Activated CD4-positive, alpha-beta T cell treated with anti-CD3 and anti-CD28 coated beads, Interleukin-2, amount 10 ng/mL, durations not matched to agents 24 days and 14 days (primary cell): ENCODE measurements at places on chromosomes 1 and 21. TPM values are rescaled to one million over a fixed set of nuclear protein-coding genes. Genes with fewer than 3 reads are reported as not detected.
A peak's percentile ranks its signal among the peaks of the same experiment; 100 is the strongest.

GRCh38 chr1:26771643-26772321 is 16.0 kb upstream of the PIGV start:
- no peak overlapping the region for H3K4me3 ChIP-seq
- H3K27ac ChIP-seq: peak overlapping the region; percentile 74
- DNase-seq: no peak
- H3K27me3 ChIP-seq: no peaks in the 10 kb centered on the region
- peaks cover 88% of the 10 kb centered on the region for H3K36me3 ChIP-seq

DNA sequence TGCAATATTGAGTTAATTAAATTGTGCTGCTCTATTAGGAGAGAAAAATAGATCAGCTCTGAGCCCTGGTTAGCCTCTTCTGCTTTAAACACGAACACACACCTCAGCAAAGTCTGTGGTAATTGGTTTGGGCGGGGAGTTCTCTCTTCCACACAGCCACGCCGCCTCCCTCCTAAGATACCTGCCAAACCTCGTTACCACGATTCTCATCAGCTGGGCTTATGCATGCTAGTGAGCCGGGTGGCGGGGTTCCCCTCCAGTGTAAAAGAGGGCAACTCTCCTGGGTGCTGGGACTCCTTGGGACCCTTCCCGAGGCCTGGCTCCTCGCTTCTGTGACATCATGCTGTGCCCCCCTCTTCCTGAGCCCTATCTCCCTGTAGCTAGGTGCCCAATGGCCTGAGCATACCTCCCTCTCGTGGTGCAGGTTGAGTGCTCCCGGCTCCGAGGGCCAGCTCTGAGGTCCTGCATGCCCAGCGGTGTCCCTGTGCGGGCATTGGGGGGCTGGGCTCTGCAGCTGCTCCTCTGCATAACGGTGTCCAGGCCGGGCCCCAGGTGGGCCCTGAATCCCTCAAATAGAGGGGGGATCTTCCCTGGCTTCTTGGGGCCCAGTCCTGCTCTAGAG is 182.9 kb downstream of the PRDM16 start:
- no peak overlapping the region for H3K4me3 ChIP-seq
- no peak for DNase-seq
- H3K36me3 ChIP-seq: no peaks in the 10 kb centered on the region
- peaks cover 2% of the 10 kb centered on the region for H3K27me3 ChIP-seq
- peak overlapping the region; percentile 25 for H3K27ac ChIP-seq
- H3K4me1 ChIP-seq: no peaks in the 10 kb centered on the region

- DNase-seq: no peak
- H3K36me3 ChIP-seq: peaks cover 14% of the 10 kb centered on the region
- no peaks in the 10 kb centered on the region for H3K4me1 ChIP-seq
- H3K27ac ChIP-seq: no peak overlapping the region
- no peak overlapping the region for H3K4me3 ChIP-seq
Measured at GRCh38 chr1:21051177-21051825, 125.4 kb downstream of the EIF4G3 start.

GRCh38 chr1:203069030-203069747 is 16.6 kb downstream of the MYOG start:
- DNase-seq: no peak
- H3K4me3 ChIP-seq: no peak overlapping the region
- peaks cover 32% of the 10 kb centered on the region for H3K36me3 ChIP-seq
- H3K4me1 ChIP-seq: no peaks in the 10 kb centered on the region
- no peak overlapping the region for H3K27ac ChIP-seq

DNA sequence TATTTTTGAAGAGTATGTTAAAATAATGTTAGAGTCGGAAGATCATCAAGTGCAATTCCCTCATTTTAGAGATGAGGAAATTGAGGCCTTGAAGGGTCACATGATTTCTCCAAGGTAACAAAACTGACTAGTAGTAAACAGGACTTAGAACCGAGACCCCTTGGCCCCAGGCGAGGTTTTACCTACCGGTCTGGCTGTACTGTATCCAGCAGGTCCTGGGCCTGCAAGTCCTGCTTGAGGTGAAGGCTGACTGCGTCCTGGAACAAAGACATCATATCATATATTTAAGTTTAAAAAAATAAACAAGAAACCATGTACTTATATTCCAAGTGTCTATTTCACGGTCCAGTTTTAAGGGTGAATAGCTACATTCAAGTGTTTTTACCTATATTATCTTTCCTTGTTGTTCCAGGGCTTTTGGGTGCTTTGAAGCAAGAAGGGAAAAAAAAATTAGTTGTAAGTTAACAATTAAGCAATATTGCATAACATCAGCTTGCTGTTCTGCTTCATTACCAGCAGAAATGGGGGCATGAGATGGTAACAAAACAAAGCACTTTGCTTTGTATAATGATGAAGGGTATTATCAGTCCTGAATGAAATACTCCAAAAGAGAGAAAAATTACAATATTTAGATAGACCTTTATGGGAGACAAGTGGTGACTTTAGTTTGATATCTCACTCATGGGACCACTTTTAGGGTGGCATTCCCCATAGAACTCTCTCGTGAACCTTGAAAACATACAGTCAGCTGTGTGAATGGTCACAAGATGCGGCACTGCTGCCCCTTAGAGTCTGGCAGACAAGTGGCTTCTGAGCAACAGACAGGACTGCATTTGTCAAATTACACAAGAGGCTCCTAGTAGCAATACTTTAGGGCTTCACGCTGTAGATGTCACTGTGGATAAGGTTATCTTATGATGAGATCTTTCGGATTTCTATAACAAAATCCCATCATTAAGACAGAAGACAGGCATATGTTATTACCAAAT is 29.8 kb upstream of the CFAP298 start:
- no peak overlapping the region for H3K27ac ChIP-seq
- H3K36me3 ChIP-seq: peaks cover 24% of the 10 kb centered on the region
- H3K4me1 ChIP-seq: peaks cover 2% of the 10 kb centered on the region
- no peaks in the 10 kb centered on the region for H3K27me3 ChIP-seq
- no peak overlapping the region for H3K4me3 ChIP-seq

DNA sequence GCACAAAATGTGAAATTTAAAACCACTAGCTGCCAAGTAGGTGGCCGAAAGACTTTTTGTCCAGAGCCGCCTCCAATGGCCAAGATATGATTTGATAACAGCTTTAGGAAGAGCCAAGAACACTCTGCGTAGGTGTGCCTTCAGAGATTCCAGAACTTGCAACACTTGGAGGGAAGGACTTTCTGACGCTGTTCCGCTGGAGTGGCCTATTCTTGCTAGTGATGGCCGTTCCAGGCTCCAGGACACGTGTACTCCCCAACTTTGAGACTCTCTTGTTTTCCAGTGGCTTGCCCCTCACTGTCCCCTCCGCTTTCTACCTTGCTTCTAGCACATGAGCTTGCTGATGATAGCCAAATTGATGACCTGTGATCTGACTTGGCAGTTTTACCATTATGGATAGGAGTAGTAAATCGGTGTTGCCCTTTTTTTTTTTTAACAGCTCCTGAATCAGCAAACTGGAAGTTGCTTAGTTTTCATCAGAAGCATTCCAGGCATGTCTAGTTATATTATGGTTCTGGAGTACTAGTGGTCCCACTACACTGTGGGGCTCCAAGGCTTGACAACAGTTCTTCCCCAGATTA is 1.0 kb downstream of the PRDX6 start:
- H3K27ac ChIP-seq: peak overlapping the region; percentile 91
- peak overlapping the region; percentile 90 for H3K4me3 ChIP-seq
- no peaks in the 10 kb centered on the region for H3K27me3 ChIP-seq
- peak; percentile 65 for DNase-seq
- peaks cover 35% of the 10 kb centered on the region for H3K36me3 ChIP-seq

- H3K27me3 ChIP-seq: no peaks in the 10 kb centered on the region
- peak overlapping the region; percentile 100 for H3K4me3 ChIP-seq
- H3K4me1 ChIP-seq: peaks cover 80% of the 10 kb centered on the region
- peak overlapping the region; percentile 84 for H3K27ac ChIP-seq
- peak; percentile 68 for DNase-seq
- H3K36me3 ChIP-seq: peaks cover 46% of the 10 kb centered on the region
Measured at GRCh38 chr1:30753660-30754123, 3.9 kb downstream of the LAPTM5 start.

AKT3 gene
- total RNA-seq: 38.5 and 39.1 TPM in 2 replicates

GRCh38 chr1:37752213-37752582 is 12.7 kb downstream of the EPHA10 start:
- peaks cover 15% of the 10 kb centered on the region for H3K4me1 ChIP-seq
- H3K27ac ChIP-seq: no peak overlapping the region
- H3K4me3 ChIP-seq: peak overlapping the region; percentile 69
- no peaks in the 10 kb centered on the region for H3K36me3 ChIP-seq
- no peak for DNase-seq

DNA sequence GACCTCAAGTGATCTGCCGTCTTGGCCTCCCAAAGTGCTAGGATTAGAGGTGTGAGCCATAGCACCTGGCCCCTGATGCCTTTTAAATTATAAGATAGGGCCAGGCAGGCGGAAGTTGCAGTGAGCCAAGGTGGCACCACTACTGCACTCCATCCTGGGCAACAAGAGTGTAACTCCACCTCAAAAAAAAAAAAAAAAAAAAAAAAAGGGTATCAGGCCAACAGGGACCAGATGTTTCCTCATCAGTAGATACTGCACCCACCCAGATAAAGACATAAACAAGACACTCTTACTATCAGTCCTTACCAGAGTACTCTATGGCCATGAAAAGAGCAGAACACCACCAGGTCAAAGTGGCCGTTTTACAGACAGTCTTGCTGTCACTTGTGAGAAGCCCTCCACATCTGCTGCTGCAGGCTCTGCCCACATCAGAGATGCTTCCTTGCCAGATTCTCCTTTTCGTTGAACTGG is 3.3 kb downstream of the C21orf58 start:
- peaks cover 22% of the 10 kb centered on the region for H3K36me3 ChIP-seq
- peaks cover 20% of the 10 kb centered on the region for H3K4me1 ChIP-seq
- peak overlapping the region; percentile 63 for H3K4me3 ChIP-seq
- DNase-seq: no peak
- no peaks in the 10 kb centered on the region for H3K27me3 ChIP-seq

DNA sequence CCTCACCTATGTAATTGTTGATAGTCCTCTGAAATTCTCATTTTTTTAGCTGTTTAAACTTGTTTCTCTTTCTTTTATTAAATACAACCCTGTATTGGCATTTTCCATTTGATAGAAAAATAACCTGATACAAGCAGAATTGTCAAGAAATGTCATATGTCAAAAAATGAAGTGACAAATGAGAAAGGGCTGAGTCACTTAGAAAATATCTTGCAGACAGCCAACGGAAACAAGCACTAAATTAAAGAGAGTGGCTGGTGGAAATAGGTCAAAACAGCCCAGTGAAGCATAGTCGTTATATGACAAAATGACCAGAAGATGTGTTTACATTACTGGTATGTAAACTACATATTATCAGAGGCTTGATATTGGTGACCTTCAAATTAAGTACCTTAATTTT is 484.4 kb downstream of the PLA2G4A start:
- no peak overlapping the region for H3K27ac ChIP-seq
- H3K4me3 ChIP-seq: no peak overlapping the region
- H3K36me3 ChIP-seq: no peaks in the 10 kb centered on the region
- no peak for DNase-seq

DNA sequence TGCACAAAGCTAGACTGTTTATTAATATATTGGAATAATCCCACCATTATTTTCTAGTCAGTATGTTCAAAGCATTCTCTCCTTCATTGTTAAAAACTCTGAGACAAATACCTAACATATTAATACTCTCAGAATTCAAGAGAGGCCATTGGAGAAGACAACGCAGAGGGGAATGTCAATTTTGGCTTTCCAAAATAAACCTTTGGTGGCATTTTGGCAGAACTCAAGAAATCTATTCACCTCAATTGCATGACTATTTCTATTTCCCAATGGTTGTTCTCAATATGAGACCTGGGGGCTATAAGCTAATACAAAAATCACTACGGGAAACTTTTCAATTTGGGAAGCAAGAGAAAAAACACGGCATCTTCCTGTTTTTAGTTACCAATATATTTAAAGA is 58.5 kb downstream of the RUSC1 start:
- DNase-seq: no peak
- H3K27me3 ChIP-seq: no peaks in the 10 kb centered on the region
- no peak overlapping the region for H3K4me3 ChIP-seq
- no peak overlapping the region for H3K27ac ChIP-seq

DNA sequence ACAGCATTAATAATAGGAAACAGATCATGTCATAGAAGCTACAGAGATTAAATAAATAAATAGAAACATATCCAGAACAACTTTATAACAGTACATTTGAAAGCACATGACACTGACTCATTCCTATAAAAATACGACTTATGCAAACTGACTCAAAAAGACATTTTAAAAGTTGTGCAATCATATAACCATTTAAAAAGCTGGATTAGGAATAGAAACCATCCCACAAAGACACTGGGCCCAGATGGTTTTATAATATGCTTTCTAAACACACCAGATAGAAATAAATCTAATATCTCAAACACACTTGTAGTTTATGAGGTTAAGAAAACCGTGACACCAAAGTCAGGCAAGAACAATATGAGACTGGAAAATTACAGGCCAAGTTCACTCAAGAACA is 47.6 kb downstream of the MATN1 start:
- no peaks in the 10 kb centered on the region for H3K4me1 ChIP-seq
- no peak overlapping the region for H3K27ac ChIP-seq
- H3K36me3 ChIP-seq: no peaks in the 10 kb centered on the region
- DNase-seq: no peak
- H3K27me3 ChIP-seq: peaks cover 14% of the 10 kb centered on the region

- H3K4me3 ChIP-seq: no peak overlapping the region
- H3K27me3 ChIP-seq: peaks cover 21% of the 10 kb centered on the region
- H3K4me1 ChIP-seq: peaks cover 13% of the 10 kb centered on the region
- H3K36me3 ChIP-seq: no peaks in the 10 kb centered on the region
Measured at GRCh38 chr1:111538343-111539025, 35.1 kb upstream of the ADORA3 start.

DNA sequence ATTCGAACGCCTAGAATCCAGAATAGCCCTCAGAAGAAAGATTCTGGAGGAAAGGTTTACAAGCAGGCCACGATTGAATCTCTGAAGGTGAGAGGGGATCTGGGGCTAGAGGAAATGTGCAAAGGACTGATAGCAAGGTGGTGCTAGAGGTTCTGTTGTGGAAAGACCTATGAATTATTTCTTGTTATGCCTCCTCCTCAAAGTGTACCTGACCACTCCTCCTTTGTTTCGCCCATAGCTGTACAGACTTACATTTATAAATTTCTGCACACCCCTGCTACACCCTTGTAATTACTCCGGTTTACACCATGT is 986 bp downstream of the TCEANC2 start:
- peaks cover 32% of the 10 kb centered on the region for H3K4me1 ChIP-seq
- peaks cover 32% of the 10 kb centered on the region for H3K36me3 ChIP-seq
- DNase-seq: peak; percentile 69
- H3K4me3 ChIP-seq: no peak overlapping the region
